ENCODE measurements at places on chromosomes 6 and 20.

DNA sequence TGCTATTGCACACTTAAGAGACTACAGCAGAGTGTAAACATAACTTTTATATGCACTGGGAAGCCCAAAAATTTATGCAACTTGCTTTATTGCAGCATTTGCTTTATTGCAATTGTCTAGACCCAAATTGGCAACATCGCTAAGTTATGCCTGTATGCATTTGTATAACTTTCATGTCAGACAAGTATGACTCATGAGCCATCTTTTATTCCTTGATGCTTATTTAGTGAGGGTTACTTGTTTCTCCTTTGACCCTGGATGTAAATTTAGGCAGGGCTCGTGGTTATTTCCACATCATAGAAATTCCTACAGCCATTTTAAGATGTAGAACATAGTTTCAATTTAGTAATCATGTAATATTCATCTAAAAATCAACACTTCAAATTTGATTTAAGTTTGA, 130.3 kb upstream of the LY86 start:
- DNase-seq = no peak

- DNase-seq = no peak
Observed at GRCh38 chr20:11128220-11128718, 454.5 kb upstream of the JAG1 start.

GRCh38 chr6:142476452-142476851, 174.6 kb downstream of the ADGRG6 start:
- DNase-seq = no peak

DNA sequence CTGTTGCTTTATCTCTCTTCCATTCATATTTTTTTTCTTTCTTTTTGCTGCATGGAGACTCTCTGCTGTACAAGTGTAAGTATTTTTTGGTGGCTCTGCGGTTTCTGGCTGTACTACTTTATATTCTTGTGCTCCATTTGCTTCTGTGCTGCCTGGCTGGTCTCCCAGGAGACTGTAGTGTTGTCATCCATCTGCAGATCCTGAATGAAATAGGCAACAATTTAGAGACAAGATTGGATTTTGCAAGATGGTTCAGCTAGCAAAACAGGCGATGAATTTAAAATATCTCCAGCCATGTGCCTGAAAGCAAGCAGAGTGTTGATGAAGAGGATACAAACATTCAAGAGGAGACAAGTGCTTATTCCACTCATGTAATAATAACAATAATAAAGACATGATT, 75.1 kb upstream of the SCGN start:
- no peak for DNase-seq

DNA sequence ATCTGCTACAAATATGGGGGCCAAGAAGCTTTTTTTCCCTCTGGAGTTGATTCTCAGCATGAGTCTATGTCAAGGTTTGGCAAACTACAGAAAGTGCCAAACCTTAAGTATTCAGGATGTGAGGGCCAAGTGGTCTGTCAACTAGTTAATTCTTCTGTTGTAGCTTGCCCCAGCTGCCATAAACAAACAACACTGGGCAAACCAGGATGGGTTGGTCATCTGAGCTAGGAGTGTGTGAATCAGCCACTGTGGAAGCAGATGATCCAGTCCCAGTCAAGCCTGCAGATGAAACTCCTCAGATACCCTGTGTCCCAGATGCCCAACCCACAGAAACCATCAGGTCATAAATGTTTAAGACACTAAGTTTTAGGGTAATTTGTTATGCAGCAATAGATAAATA, 103.0 kb upstream of the MOCS1 start:
- DNase-seq = no peak

DNA sequence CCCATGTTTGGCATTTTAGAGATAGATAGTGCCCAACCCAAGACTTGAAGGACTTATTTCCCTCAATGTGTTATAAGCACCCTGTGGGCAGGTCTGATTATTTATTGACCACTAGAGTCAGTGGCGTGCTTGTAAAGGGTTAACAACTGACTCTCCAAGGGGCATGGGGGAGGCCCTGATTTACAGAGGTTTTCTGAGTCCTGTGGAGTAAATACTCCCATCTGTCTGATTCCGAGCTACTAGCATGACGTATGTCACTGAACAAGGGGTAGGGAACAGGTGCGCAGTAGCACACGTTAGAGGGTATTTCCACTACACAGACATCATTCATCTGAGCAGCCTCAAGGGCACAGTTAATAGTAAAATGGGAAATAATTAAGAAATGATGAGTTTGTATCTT, 17.4 kb upstream of the TRAM2 start:
- no peak for DNase-seq

DNA sequence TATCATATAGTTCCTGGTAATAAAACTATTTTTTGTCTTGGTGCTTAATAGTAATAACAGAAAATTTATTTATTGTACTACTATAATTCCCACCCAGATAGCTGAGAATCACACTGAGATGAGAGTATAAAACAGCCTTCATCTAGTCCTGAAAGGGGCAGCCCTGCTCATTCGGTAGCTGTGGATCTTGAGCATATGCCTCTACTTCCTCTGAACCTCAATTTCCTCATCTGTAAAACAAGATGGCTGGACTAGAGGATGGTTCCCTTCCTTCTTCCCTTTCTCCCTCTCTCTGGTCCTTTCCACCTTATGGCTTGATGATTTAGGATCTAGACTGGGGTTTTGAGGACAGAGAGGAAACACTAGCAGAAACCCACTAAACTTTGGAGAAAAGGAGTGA, 15.0 kb downstream of the FKBP5 start:
- DNase-seq = no peak

DNA sequence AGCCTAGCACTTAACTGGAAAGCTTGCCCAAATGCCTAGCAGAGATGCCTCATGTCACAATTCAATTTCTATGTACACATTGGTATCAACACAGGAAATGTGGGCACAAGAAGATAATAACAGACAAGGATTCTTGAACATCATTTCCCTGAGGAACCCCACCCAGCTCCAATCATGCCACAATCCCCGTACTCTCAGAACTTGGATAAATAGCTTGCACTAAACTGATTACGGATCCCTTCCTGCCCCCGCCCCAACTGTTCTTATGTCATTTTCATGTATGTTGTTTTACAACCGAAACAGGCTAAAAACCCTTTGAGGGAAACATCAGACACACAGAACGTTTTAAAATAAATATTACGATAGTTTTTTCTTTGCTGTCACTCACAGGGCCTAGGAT, 87.1 kb downstream of the BACH2 start:
- DNase-seq = no peak

DNA sequence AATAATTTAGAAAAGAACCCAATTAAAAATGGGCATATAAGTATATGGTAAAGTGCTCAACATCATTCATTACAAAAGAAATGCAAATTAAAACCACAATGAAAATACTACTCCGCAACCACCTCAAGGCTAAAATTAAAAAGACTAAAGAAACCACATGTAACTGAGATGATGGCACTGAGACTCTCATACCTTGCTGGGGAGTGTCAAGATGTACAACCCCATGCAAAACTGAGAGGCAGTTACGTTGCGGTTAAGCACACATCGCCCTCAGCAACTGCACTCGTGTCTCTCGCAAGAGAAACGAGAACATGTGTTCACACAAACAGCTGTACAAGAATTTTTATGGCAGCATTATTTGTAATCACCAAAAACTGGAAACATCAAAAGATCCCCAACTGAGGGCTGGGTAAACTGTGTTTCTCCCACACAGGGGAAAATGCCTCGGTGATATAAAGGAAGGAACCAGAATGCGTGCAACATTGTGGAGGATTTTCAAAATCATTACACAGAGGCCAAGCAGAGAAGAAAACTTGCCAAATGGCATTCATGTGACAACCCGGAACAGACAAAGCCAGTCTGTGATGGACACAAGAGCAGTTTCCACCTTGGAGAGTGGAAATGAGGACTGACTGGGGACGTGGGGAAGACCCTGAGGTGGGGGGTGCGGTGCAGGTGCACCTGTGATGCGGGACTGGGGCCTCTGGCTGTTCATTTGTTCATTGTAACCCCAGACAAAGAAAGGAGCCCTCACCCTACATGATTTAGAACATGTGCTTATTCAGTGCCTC, 144.9 kb downstream of the WDR27 start:
- DNase-seq = no peak

DNA sequence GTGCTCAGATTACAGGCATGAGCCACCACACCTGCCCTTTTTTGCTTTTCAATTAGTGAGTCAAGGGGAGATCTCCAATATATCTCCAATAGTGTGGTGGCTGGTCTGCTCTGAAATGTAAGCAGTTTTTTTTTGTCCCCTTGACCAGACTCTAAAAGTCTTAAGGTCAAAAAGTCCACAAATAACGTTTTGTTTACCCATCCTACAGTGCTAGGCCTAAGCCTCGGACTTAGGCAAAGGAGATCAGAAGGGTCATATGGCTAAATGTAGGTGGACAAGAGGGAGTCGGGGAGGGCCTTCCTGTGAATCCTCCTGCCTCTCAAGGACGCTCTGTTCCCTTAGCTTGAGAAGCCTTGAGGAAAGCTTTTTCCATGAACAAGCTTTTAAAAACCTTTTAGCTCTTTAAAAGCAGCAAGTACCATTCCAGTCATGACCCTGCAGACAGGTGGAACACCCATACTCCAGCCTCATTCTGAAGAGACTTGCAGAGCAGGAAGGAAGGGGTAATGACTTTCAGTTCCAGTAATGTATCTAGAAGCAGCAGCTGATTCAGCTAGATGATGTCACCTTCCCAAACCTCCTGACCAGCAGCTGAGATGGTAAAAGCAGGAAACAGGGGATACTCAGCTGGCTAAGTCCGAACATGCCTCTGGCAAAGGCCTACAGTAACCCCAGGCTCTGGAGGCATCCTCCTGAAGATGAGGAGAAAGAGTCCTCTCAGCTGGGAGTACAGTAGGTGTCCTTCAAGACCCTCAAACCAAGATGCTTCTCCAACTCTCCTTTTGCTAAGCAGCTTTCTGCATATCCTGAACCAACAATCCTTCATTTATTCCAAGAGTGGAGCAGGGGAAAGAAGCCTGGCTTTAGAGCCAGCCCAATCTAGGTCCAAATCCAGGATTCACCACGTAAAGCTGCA, 23.6 kb downstream of the BCL2L1 start:
- DNase-seq = no peak

DNA sequence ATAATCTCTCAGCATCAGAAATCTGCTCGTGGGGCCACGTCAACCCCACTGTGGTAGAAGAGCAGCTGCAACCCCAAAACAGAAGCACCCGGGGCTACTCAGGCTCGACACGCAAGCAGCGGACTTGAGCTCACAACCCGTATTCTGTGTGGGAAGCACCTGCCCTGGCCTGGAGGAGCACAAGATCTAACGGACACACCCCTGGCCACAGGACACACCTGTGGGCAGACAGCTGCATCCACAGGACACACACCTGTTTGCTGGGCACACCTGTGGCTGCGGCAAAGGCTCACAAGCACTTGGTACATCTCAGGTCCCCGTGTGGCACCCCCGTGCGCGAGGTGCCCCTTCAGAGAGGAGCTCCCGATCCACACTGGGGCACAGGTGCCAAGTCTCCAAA, 36.5 kb downstream of the ZBTB46 start:
- no peak for DNase-seq

GRCh38 chr6:101086473-101086872, 205.3 kb upstream of the ASCC3 start:
- no peak for DNase-seq

- no peak for DNase-seq
Observed at GRCh38 chr6:168498161-168498843, 57.3 kb downstream of the SMOC2 start.

GRCh38 chr6:88840796-88841539, 122.5 kb downstream of the RNGTT start:
- no peak for DNase-seq

- no peak for DNase-seq
Observed at GRCh38 chr6:5085648-5086293, 630 bp downstream of the PPP1R3G start.

DNA sequence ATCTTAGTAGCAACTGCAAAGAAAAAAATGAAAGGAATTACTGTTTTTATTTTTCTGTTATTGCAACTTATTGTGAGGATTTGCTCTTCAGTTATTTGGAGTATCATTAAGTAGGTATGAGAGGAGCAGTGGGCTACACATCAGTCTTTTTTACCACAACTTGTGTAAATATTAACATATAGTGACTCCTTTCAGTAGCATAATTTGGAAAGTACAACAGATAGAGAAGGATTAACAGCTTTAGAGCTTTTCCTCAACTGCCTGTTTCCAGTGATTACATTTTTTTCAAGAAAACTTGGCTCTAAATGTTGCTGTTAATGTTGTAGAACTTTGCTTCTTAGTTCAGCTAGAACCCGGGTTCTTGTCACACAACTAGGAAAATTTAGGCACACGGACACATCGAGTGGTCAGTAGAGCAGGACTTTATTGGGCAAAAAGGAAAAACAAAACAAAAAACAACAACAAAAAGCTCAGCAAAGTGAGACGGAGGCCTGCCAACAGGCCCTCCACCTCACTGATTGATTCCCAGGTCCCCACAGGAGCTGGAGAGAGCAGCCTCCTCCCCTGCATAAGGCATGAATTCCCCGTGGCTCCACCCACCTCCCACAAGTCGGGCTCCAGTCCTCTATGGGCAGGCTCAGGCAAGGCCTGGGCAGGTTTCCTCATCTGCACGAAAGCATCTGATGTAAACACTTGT, 75.1 kb downstream of the ADGRG6 start:
- no peak for DNase-seq

- DNase-seq = no peak
Observed at GRCh38 chr6:100818066-100818465, 63.1 kb downstream of the ASCC3 start.

GRCh38 chr6:158418501-158418900, 106.2 kb downstream of the TULP4 start:
- DNase-seq = no peak

- no peak for DNase-seq
Observed at GRCh38 chr6:144782634-144783033, 497.5 kb downstream of the UTRN start.

DNA sequence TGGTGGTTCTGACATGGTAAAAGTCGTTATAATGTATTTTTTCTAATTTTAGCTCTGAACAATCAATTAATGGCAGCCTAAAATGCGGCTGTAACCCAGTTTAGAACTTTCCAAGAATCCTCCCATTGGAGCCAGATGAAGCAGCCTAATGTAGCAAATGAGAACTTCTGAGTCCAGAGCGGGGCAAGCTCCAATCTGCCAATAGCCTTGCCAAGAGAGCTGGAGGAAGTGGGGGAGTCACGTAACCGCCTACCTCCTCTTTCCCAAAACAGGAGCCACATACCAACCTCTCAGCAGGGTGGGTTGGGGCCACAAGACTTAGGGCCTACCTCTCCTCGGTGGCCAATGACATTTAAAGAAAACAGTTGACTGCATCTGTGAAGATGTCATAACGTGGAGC, 230.6 kb downstream of the SOD2 start:
- no peak for DNase-seq
